Activated CD4-positive, alpha-beta T cell treated with anti-CD3 and anti-CD28 coated beads, Interleukin-2, amount 10 ng/mL, durations not matched to agents 7 days and 5 days (primary cell): ENCODE measurements at places on chromosomes 7 and 10. TPM values are rescaled to one million over a fixed set of nuclear protein-coding genes. Genes with fewer than 3 reads are reported as not detected.

Gene PMPCB
- 60.7 TPM for total RNA-seq

Gene ITGA8
- total RNA-seq: not detected

Gene SLC26A3
- not detected for total RNA-seq

Gene ACTL6B
- total RNA-seq: not detected

Gene SFRP4
- not detected for total RNA-seq

Gene RBM20
- total RNA-seq: not detected

Gene SPOCK2
- 424 TPM for total RNA-seq

Gene SPDYE5
- not detected for total RNA-seq

Gene OR2A42
- 0.04 TPM for total RNA-seq

Gene GSAP
- total RNA-seq: 8.7 TPM

Gene ERVW-1
- not detected for total RNA-seq

Gene OPN4
- total RNA-seq: not detected

Gene GRM3
- total RNA-seq: not detected

Gene CCL24
- total RNA-seq: not detected

DNA sequence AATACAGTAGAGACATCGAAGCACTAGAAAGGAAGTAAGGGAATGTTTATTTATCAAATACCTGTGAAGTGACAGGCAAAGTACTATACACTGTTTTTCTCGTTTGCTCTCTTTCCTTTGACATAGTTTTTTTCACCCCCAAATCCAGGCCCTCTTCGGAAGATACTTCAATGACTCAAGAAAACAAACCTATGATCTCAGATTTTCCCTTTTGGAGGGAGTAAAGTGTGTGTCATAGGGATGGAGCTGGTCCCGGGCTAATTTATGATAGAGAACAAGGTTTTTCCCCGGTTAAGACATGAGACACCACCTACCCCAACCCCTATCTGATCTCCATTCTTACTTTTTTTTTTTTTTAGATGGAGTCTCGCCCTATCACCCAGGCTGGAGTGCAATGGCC, 61.7 kb downstream of the MAP3K8 start:
- peaks cover 6% of the 10 kb centered on the region for H3K27me3 ChIP-seq
- no peak for DNase-seq
- H3K4me3 ChIP-seq: no peak overlapping the region
- H3K4me1 ChIP-seq: peaks cover 87% of the 10 kb centered on the region

- no peak for DNase-seq
- H3K27ac ChIP-seq: no peak overlapping the region
- H3K36me3 ChIP-seq: no peaks in the 10 kb centered on the region
Observed at GRCh38 chr10:126569513-126570244, 100.8 kb downstream of the C10orf90 start.

DNA sequence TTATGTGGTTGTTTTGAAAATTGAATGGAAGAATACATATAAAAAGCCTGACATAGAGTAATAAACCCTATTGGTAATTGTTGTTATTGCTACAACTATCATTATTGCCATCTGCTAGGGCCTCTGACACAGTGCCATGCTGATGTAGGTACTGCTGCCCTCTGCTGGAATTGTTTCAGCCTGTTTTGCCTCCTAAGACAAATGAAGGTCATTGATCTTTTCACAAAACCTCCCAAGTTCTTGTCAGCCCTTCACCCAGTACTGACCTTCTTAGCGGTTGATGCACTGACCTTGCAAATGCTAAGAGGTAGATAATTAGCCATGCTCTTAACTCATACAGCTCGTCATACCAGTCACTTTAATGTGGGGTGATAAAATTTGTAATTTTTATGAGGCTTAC, 975.2 kb downstream of the SORCS1 start:
- no peak overlapping the region for H3K4me3 ChIP-seq
- H3K27ac ChIP-seq: no peak overlapping the region
- H3K36me3 ChIP-seq: no peaks in the 10 kb centered on the region
- H3K4me1 ChIP-seq: no peaks in the 10 kb centered on the region

GRCh38 chr7:17771901-17772408, 168.3 kb downstream of the SNX13 start:
- H3K4me3 ChIP-seq: no peak overlapping the region
- DNase-seq: no peak
- peaks cover 6% of the 10 kb centered on the region for H3K4me1 ChIP-seq
- no peak overlapping the region for H3K27ac ChIP-seq
- H3K27me3 ChIP-seq: no peaks in the 10 kb centered on the region
- no peaks in the 10 kb centered on the region for H3K36me3 ChIP-seq

GRCh38 chr10:133162910-133163856, 3.2 kb downstream of the KNDC1 start:
- no peaks in the 10 kb centered on the region for H3K4me1 ChIP-seq
- peaks cover 14% of the 10 kb centered on the region for H3K27me3 ChIP-seq
- no peak overlapping the region for H3K4me3 ChIP-seq
- H3K36me3 ChIP-seq: no peaks in the 10 kb centered on the region
- DNase-seq: no peak
- H3K27ac ChIP-seq: peak overlapping the region; percentile 31

- no peaks in the 10 kb centered on the region for H3K36me3 ChIP-seq
- peaks cover 13% of the 10 kb centered on the region for H3K4me1 ChIP-seq
- H3K27me3 ChIP-seq: peaks cover 28% of the 10 kb centered on the region
- no peak overlapping the region for H3K27ac ChIP-seq
- no peak for DNase-seq
- H3K4me3 ChIP-seq: no peak overlapping the region
Observed at GRCh38 chr7:45161842-45162241, 4.3 kb downstream of the RAMP3 start.

DNA sequence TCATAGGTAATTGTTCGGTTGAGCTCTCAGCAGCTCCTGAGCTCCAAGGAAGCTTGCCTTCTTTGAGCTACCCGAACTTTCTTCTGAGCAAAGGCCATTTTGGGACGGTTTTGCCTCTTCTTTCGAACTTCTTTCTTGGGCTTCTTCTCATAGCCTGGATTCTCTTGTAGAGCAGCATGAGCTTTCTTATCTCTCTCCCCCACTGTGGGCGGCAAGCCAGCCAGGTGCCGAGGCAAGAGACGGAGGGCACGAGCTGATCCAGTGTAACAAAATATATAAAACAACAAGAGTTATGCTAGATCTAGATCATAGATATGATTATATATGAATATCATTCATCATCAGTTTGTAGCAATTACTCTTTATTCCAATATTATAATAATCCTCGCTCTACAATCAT, 16.5 kb upstream of the KNDC1 start:
- no peak overlapping the region for H3K4me3 ChIP-seq
- H3K27me3 ChIP-seq: peaks cover 16% of the 10 kb centered on the region
- no peak overlapping the region for H3K27ac ChIP-seq
- peaks cover 5% of the 10 kb centered on the region for H3K4me1 ChIP-seq
- DNase-seq: no peak

- DNase-seq: no peak
- H3K4me1 ChIP-seq: peaks cover 3% of the 10 kb centered on the region
- H3K4me3 ChIP-seq: no peak overlapping the region
- peaks cover 19% of the 10 kb centered on the region for H3K27me3 ChIP-seq
Observed at GRCh38 chr10:9274206-9274755, 1219.8 kb downstream of the GATA3 start.

DNA sequence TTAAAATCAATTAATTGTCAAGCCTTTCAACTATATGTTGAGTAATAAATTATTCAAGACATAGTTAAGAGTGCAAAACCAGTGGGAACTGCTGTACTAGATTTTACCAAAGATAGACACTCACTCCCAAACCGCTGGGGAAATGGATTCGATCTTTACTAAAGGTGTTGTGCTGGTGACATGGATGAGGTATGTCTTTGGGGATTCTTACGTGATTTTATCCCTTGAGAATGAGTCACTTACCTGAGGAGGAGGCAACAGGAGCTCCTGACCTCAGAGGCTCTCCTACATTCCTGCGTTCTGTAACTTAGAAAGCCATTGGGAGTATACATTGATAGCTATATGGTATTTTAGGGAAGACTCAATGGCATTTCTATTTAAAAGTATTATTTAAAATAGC, 165.5 kb downstream of the PKD1L1 start:
- H3K4me3 ChIP-seq: no peak overlapping the region
- no peaks in the 10 kb centered on the region for H3K27me3 ChIP-seq
- no peaks in the 10 kb centered on the region for H3K4me1 ChIP-seq
- H3K36me3 ChIP-seq: no peaks in the 10 kb centered on the region

DNA sequence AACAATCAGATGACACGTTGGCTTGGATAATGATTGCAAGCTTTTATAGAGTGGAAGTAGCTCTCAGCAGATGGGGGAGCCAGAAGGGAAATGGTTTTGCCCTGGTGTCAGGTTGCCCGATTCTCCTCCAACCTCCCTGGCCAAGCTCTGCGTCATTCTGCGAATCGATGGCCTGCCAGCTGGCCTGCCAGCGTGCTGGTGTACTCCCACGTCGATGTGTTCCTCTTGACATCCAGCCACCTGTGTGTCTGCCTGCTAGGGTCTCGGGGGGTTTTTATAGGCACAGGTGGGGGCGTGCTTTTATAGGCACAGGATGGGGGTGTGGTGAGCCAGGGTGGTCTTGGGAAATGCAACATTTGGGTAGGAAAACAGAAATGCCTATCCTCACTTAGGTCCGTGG, 4.6 kb downstream of the NET1 start:
- no peak for DNase-seq
- no peaks in the 10 kb centered on the region for H3K27me3 ChIP-seq
- peaks cover 38% of the 10 kb centered on the region for H3K36me3 ChIP-seq
- peaks cover 16% of the 10 kb centered on the region for H3K4me1 ChIP-seq

- H3K27ac ChIP-seq: no peak overlapping the region
- no peaks in the 10 kb centered on the region for H3K4me1 ChIP-seq
- H3K27me3 ChIP-seq: peaks cover 9% of the 10 kb centered on the region
Observed at GRCh38 chr10:5198386-5198785, 1.7 kb downstream of the AKR1C4 start.

- H3K27ac ChIP-seq: no peak overlapping the region
- no peaks in the 10 kb centered on the region for H3K27me3 ChIP-seq
- no peak overlapping the region for H3K4me3 ChIP-seq
- H3K4me1 ChIP-seq: peaks cover 14% of the 10 kb centered on the region
- DNase-seq: no peak
Observed at GRCh38 chr10:99393036-99393435, 37.4 kb downstream of the GOT1 start.

DNA sequence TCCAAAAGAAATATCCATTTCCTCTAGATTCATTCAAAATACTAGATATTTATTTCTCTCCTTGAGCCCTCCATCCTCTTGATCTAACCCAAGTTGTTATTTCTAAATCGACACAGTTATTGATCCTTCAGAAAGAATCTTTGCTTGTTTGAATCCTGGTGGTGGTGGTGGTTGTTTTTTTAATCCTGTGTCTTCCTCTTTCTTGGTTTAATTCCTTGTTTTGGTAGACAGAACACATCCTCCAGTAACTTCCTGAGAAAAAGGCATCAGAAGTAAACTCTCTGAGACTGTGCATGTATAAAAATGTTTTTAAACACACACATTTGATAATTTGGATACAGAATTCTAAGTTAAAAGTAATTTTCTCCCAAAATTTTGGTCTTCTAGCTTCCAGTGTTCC, 49.9 kb downstream of the SIRT1 start:
- H3K27ac ChIP-seq: peak overlapping the region; percentile 25
- DNase-seq: no peak
- H3K27me3 ChIP-seq: no peaks in the 10 kb centered on the region
- H3K4me3 ChIP-seq: no peak overlapping the region
- peaks cover 4% of the 10 kb centered on the region for H3K4me1 ChIP-seq

- H3K27me3 ChIP-seq: peaks cover 35% of the 10 kb centered on the region
- H3K4me1 ChIP-seq: peaks cover 7% of the 10 kb centered on the region
- no peaks in the 10 kb centered on the region for H3K36me3 ChIP-seq
- no peak for DNase-seq
- H3K27ac ChIP-seq: peak overlapping the region; percentile 66
Observed at GRCh38 chr10:103824281-103824680, 31.1 kb downstream of the SH3PXD2A start.

DNA sequence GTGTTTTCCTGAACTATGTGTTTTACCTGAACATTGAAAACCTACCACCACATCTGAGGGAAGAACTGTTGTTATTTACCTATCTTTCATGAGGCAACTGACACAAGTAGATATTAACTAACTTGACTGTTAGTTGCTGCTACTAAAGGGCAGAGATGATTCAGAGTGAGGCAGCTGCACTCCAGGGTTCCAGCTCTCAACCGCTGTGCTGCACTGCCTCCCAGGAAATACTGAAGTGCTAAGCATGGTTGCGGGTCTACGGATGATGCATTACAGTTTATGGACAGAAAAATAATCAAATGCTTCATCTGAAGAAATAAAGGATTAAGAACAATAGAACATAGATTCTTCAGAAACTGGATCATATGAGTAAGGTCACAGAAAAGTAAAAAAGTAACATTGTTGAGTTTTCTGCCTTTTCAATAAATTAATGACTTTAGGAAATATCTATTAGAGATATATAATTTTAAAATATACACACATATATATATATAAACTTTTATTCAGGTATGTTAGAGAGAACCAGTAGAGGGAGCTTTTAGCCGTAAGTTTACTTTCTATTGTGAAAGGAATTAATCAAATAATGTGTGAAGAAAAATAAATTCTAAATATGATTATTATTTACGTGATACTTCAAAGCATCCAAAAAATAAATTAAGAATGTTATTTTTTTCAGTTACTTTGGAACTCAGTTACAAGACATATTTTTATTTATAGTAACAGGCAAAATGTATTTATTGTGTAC, 620.0 kb downstream of the CNTNAP2 start:
- no peaks in the 10 kb centered on the region for H3K4me1 ChIP-seq
- H3K27ac ChIP-seq: no peak overlapping the region
- no peaks in the 10 kb centered on the region for H3K36me3 ChIP-seq
- H3K27me3 ChIP-seq: no peaks in the 10 kb centered on the region

DNA sequence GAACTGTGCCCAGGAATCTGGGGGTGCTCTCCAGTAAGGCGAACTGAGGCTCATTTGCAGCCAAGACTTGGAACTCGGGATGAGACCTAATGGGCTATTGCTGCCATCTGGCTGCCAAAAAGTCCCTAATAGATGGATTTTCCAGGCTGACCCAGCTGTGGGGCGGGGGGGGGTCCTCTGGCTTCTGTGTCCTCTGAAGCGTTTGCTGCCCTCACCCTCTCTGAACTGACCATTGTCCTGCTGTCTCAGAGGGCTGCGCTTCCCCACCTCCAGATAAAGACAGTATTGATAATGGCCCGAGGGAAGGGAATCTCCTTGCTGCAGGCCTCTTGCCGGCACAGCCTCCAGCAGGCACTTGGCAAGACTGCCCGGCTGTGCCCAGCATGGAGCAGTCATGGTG, 46.6 kb downstream of the CLEC2L start:
- no peaks in the 10 kb centered on the region for H3K27me3 ChIP-seq
- no peak overlapping the region for H3K4me3 ChIP-seq
- H3K4me1 ChIP-seq: peaks cover 8% of the 10 kb centered on the region
- no peak overlapping the region for H3K27ac ChIP-seq
- DNase-seq: no peak

DNA sequence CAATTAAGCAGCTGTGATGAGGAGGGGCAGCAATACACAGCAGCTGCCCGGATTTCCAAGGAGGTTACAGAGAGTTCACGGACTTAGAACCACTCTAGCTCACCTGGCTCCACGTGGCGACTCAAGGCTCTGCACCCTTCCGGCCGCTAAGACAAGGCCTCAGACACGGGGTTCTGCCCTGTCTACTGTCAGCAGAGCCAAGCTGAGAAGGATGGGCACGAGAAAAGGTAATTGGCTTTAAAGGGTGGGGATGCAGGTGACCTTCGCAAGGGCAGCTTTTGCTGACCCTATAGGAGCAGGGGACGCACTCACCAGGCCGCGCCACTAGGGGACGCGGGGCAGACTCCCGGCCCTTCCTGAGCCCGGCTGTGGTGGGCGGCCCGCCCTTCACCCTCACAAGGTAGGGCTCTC, 152.4 kb downstream of the KIF20B start:
- no peak overlapping the region for H3K27ac ChIP-seq
- DNase-seq: no peak
- no peaks in the 10 kb centered on the region for H3K27me3 ChIP-seq
- H3K4me1 ChIP-seq: no peaks in the 10 kb centered on the region

- H3K27me3 ChIP-seq: peaks cover 12% of the 10 kb centered on the region
- no peaks in the 10 kb centered on the region for H3K36me3 ChIP-seq
- no peak overlapping the region for H3K4me3 ChIP-seq
- H3K4me1 ChIP-seq: peaks cover 2% of the 10 kb centered on the region
Observed at GRCh38 chr7:128885370-128886187, 22.9 kb downstream of the ATP6V1F start.
